ENCODE measurements at places on chromosomes 5 and 9.

DNA sequence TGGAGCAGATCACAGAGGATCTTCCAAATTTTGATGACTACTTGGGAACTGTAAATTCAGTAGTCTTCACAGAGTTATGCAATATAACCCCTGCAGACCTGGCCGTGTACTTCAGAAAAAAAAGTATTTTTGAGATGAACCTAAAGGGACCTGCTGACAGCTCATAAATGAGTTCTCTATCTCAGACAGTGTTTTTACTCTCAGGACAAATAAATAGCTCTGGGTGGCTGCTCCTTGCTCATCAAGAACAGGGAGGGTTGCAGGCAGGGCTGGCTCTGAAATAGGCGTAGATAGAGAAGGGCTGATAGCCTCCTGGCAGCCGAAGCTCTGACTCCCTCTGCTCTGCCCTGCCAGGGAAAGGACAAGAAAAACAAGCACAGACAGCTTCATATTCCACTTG is 64.8 kb downstream of the PLAC8L1 start:
- DNase-seq, result no peak

- DNase-seq, result no peak
Measured at GRCh38 chr5:89060768-89061167, 177.8 kb upstream of the MEF2C start.

GRCh38 chr5:77635067-77635916 is 3.2 kb downstream of the OTP start:
- no peak for DNase-seq

DNA sequence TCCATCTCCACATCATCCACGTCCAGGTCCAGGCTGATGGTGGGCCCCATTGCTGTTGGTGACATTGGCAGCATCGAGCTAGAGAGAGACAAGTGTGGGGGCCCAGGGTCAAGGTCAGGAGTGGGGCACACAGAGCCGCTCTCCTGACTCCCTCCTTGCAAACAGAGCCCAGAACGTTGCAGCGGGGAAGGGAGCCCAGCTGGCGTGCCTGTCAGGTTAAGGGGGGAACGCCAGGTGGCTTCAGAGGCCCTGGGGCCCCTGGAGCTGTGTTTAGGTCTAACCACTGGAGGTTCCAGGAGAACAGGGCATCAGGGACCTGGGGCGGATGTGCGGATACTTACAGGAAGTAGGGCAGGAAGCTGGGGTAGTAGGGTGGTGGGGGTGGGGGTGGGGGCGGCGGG is 7.5 kb downstream of the RNF44 start:
- DNase-seq, result no peak

DNA sequence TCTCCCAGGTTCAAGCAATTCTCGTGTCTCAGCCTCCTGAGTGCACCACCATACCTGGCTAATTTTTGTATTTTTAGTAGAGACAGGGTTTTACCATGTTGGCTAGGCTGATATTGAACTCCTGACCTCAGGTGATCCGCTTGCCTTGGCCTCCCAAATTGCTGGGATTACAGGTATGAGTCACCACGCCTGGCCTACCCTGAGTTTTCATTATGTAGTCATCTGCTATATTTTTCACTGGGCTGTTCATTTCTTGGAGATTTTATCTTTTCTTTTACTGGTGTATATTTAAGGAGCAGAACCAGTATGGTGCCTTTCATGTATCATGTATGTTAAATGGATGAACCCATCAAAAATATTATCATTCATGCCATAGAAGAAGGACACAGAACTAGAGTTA is 377.0 kb upstream of the ACTBL2 start:
- DNase-seq, result no peak

GRCh38 chr9:133512253-133513213 is 12.2 kb downstream of the MYMK start:
- DNase-seq, result no peak

GRCh38 chr9:34555500-34555899 is 32.7 kb upstream of the ENHO start:
- DNase-seq, result no peak

- no peak for DNase-seq
Measured at GRCh38 chr9:95023217-95024003, 294.1 kb downstream of the FANCC start.

- DNase-seq, result no peak
Measured at GRCh38 chr5:93300309-93300923, 280.6 kb downstream of the NR2F1-AS1 start.

DNA sequence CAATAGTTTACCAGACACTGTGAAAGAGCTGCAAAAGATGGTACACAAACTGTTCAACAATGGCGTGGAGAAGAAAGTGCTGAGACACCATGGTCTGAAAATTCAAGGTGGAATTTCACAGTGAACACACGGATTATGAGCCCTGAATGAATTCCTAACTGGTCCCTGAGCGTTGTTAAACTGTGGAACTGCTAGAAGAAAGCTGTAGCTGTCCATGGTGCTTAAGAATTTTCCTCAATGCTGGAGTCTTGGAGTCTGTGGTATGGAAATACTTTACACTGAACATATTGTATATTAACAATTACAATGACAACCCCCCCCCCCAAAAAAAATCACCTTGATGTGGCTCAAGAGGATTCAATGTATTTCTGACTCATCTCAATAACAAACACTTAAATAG is 68.5 kb downstream of the SLC24A2 start:
- DNase-seq, result no peak

DNA sequence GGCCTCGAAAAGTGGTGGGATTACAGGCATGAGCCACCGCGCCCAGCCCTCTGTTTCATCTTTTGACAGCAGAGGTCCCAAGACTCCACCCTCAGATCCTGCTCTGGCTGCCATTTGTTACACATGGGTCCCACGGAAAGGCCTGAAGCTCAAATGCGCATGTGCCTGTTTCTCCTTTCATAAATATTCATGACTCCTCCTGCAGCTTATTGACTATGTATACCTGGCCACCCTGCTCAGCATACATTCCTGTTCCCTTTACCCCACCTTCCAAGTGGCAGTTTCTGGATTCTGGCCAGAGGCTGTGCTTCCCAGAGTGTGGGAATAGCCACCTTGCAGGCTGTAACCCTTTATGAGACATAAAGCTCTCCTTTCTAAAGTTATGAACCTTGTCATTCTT is 46.5 kb downstream of the AUH start:
- no peak for DNase-seq

- DNase-seq, result no peak
Measured at GRCh38 chr9:117008876-117009275, 321.8 kb downstream of the TRIM32 start.

DNA sequence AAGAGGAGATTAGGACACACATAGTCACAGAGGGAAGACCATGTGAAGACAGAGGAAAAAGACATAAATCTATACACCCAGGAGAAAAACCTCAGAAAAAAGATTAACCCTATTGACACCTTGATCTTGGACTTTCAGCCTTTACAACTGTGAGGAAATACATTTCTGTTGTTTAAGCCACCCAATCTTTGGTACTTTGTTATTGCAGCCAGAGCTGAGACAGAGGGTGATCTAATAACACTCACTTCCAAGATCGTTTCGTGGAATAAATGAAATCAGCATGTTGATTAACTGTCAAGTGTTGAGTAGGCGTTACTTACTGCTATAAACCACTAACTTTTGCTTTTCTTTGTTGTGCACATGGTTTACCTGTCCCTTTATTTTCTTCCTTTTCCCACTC is 361.2 kb upstream of the RIOK2 start:
- DNase-seq, result no peak

DNA sequence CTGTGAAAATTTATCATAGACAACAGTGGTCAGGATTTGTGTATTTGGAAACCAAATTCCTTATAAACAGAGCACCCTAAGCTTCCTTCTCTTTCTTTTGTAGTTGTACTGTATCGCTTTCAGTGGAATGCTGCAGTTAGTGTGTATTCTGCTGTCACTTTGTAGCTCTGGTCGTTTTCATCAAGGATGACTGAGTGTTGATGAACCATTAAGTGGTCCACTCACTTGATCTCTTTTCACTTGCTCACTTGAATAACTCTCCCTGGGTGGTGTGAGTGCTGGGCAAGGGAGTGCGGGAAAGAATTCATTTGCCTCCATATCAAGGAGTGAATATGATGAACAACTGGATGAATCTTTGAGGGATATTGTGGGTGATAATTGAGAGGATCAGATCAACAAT is 1225.7 kb upstream of the WWC1 start:
- DNase-seq, result no peak

GRCh38 chr5:17241635-17242034 is 24.2 kb downstream of the BASP1 start:
- DNase-seq, result no peak

GRCh38 chr5:36743891-36744772 is 132.4 kb upstream of the NIPBL start:
- DNase-seq, result no peak

GRCh38 chr9:108681851-108682590 is 173.8 kb downstream of the ACTL7B start:
- DNase-seq, result no peak

DNA sequence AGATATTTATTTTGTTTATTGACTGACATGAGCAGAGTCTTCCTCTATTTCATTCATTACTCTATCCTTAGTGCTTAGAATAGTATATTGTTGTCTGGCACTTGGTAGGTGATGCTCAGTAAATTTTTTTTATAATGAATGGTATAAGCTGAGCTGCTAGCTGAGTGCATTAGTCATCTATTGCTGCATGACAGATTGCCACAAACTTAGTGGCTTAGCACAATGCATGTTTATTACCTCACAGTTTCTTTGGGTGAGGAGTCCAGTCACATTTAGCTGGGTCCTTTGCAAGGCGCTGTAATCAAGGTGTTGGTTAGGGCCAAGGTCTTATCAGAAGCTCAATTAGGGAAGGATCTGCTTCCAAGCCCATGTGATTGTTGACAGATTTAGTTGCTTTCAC is 23.1 kb downstream of the SMAD5 start:
- DNase-seq, result no peak

DNA sequence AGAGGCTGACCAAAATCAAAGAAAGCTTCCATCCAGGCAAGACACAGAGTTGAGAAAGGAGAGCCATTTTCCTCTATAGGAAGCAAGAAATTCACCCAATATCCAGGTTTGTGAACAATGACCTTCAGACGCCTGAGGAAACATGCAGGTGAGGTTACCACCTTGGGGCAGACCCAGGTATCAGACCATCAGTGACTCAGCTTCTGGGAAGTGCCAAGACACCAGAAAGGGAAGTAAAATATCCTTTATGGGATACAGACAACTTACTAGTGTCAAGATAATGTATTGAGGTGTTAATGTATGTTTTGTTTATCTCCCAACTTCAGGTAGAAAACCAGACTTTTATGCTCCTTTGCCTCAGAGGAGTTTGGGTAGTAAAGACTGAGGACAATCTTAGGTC is 2.2 kb upstream of the DTWD2 start:
- no peak for DNase-seq

- no peak for DNase-seq
Measured at GRCh38 chr9:129236441-129237145, 58.5 kb upstream of the IER5L start.

DNA sequence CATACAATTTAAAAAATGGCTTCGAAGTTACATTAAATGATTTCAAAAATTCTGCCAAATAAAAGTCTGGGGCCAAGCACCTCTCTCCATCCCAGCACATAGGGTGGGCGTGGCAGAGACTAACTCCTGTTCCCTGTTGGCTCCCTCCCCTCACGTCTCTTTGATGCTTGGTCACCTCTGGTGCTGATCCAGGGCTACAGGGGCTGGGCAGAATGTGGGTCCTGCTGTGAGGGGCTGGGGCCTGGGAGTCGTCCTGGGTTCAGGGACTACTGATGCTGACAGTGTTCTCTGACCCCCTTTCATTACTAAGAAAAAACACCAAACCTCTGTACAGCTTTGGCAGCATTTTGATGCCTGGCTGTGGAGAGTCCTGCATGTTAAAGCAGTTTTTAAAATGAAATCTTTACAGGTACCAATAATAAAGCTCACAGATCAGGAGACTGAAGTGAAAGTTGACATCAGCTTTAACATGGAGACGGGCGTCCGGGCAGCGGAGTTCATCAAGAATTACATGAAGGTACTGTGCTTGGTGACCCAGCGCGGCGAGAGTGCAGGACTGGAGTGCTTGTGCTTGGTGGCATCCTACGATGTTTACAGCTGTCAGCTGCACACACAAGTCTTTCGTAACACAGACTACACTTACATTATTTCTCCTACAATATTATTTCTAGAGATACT is 29.0 kb downstream of the TENT4A start:
- no peak for DNase-seq

- DNase-seq, result no peak
Measured at GRCh38 chr9:135216236-135216635, 128.8 kb downstream of the OLFM1 start.

- no peak for DNase-seq
Measured at GRCh38 chr5:123456242-123456641, 33.0 kb upstream of the CEP120 start.

DNA sequence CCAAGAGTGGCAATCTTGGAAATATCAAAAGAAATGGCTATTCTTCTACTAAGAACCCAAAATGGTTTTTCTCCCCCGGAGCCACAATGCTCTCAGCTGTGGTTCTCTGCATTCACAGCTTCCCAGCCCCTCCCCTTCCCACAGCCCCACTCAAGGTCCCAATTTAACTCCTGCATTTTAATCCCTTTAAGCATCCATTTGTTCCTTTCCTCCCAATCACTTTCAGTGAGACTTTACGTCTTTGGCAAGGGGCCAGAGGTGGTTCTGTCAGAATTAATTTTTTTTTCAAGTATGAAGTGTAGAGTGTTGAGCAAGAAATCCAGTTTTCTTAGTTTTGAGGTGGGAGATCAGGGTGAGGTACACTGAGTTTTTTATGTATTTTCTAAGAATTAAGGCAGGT is 256.9 kb downstream of the GLIS3 start:
- no peak for DNase-seq

GRCh38 chr5:59285300-59286016 is 608.1 kb downstream of the PDE4D start:
- no peak for DNase-seq

DNA sequence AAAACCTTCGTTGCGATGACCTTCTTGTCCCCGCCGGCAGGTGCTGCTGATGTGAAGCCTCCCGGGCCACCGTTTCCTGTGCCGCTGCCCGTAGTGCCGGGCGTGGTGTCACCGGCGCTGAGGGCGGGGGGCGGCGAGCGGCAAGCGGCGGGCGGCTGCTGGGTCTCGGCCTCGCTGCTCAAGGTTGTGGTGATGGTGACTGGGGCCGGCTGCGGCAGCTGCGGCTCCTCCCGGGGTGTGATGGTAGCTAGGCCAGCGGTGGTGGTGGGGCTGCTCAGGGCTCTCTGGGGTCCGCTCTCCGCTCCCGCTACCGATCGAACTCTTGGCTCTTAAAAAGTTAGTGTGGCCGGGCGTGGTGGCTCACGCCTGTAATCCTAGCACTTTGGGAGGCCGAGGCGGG is 36.0 kb upstream of the PTPN3 start:
- DNase-seq, result no peak

- DNase-seq, result no peak
Measured at GRCh38 chr5:14263699-14264098, 120.6 kb downstream of the TRIO start.

DNA sequence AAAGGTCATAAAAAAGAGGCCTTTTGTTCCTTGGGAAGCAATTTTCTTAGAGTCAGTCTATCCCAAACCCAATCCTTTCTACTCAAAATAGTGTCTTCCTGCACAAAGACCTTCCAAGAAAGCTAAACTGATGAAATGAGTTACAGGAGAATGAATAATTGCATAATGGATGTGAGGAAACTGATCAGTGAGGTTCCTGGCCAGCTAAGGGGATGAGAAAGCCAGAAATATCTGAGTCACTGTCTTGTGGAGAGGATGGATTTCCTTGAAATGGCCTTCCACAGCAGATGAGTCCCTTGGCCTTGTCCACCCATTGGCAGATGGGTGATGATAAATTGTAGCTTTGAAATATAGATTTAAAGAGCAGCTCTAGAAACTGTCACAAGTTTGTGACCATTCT is 756.1 kb downstream of the DNAH5 start:
- DNase-seq, result no peak

GRCh38 chr5:137856916-137857862 is 10.5 kb upstream of the MYOT start:
- no peak for DNase-seq

- no peak for DNase-seq
Measured at GRCh38 chr5:136427426-136427825, 62.1 kb upstream of the TRPC7 start.
